ENCODE measurements at places on chromosomes 5 and 9.

DNA sequence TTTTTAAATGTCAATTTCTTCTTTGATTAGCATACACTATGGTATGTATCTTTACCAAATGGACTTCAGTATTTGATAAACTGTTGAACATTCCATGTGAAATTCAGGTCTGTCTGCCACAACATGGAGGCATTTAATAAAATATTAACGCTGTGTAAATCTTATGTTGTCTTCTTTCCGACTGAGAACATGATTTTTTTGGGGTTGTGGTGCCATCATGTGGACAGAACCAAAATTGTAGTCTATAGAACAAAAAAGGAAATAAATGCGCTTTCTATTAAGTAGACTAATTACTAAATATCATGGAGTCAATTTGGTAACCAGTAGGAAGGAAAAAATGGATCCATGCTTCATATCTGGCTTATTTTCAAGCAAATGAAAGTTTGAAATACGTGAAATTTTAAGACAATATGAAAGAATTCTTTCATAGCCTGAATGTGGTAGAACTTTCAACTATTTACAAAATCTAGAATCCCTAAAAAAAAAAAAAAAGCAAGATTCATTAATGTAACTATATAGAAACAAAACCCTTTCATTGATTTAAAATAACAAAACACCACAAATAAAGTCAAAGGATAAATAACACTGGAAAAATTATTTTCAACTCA is 2.8 kb upstream of the PLK2 start:
- no peak for DNase-seq

- no peak for DNase-seq
Observed at GRCh38 chr5:107418902-107419301, 251.8 kb downstream of the EFNA5 start.

DNA sequence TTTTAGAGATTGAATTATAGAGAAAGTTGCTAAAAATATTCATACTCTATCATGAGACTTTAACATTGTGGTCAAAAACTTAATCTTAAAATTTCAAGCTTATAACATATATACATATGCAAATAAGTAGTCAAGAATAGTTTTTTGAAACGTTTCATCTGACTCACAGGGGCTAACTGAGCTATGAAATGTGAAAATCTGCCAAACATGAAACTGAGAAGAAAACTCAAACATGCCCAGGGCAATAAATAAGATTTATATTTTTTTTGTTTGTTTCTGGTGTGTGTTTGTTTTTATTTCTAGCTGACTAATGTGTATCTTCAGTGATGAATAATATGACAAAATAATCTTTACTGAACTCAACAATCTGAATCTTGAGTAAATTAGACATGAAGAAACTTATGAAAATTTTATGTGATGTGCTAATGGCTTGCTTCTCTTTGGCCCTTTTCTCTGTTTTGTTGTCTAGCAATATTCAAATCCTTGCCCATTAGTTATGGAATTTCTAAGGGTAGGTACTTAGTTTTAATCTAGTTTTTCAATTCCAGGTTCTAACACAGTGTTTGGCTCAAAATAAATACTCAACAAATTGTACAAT is 99.9 kb downstream of the FAM174A start:
- no peak for DNase-seq

DNA sequence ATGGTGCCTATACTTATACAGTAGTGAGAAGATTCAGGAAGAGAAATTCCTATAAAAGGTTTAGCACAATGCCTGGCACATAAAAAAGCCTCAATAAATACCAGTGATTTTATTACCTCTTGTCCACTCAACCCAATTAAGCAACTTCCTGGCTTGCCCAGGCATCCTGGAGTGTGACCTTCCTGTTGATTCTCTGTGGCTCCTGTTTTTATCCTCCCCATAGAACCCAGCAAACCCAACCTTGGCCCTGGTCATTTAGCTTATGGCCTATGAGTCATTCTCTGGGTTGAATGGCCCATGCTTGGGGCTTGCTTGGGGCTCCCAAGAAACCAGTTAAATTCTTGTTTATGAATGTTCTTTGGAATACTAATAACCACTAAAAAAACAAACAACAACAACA is 21.4 kb upstream of the SPARC start:
- no peak for DNase-seq

DNA sequence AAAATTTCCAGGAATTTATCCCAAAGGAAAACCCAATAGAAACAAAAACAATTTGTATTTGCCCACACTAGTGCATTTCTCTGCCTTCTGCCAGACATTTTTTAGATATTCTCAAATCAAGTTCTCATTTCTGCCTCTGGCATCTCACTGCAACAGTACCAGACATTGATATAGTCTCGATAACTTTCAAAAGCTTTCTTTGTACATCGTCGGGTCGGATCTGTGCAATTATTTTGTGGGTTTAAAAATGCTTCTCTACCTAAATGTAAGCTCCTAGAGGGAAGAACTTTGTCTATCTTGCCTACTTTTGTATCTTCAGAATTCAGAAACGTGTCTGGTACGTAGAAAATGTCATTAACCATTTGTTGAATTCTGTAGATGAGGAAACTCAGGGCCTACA is 125.5 kb upstream of the LIFR start:
- no peak for DNase-seq

DNA sequence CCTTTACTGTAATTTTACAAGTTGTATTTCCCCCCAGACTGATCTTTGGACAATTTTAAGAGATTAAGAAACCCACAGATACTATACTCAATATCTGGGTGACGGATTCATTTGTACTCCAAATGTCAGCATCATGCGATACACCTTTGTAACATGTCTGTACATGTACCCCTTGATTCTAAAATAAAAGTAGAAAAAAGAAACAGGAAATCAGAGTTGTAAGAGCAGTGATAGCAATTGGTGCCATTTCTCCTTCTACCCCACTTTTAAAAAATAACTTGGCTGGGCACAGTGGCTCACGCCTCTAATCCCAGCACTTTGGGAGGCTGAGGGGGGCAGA is 116.9 kb downstream of the FGF1 start:
- DNase-seq: no peak

DNA sequence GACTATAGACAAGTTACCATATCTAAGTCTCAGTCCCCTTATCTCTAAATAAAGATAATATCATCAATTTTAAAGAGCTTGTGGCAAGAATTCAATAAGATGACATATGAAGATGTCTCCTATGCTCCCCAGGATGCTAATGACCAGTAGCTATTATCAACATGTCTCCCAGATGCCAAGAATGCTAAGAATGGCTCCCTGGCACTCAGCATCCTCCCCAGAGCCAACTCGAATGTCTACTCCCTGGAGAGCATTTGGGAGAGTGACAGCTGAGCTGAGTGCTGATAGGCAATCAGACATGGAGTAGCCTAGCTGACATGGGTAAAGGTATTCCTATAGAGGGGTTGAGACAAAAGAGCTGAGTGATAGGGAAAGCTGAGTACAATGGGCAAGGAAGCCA is 15.9 kb downstream of the P4HA2 start:
- no peak for DNase-seq

DNA sequence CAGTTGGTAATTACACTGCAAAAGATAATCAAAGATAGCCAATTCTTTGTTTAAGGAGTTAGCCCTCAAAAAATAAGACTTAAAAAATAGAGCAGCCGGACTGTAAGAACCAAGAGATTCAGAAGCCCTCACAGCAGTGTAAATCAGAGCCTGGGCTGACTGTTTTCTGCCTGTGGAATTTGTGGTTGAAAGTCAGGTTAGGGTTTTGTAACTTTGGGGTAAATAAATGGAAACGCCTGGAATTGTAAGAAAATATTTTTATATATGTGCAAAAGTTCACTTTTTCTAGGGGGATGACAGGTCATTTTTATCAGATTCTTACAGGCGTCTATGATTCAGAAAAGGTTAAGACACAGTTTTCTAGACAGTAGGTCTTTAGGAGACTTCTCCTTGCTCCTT is 35.6 kb downstream of the KLHL3 start:
- no peak for DNase-seq

- peak; percentile 20 for DNase-seq
Observed at GRCh38 chr5:180161420-180162303, 47.3 kb downstream of the RASGEF1C start.

DNA sequence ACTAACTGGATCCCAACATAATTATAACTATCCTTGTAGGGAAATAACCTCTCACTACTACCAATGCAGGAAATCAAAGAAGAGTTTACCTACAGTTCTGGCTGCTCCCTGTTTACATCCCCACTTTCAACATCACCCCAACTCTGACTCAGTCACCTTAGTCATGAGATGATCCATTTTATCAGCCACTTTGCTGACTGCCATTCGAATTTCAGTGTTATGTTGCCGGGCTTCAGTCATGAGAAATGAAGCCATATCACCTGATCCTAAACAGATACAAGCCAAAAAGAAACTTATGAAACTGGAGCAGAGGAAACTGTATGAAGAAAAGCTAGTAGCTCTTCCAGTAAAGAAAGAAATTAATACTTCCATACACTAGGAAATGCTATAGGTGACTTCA is 33.7 kb downstream of the SLC31A2 start:
- DNase-seq: no peak

DNA sequence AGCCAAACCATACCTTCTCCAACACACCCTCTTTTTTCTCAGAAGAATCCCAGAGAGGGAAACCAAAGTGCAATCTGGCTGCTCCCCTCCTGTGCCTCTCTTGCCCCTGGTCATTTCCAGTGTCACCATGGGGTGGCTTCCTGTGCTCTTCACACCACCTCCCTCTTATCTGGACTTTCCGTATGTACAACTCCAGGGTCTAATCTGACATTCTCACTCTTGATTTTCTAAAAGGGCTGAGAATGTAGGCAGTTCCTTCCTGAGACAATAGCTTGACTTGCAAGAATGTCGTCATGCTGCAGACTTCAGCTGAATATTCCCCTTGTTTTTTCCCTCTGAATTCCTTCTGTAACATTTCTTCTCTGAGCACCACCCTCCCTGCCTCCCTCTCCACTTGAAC is 110.2 kb downstream of the FBXL7 start:
- DNase-seq: no peak

- no peak for DNase-seq
Observed at GRCh38 chr9:91312717-91313325, 48.9 kb downstream of the AUH start.

- DNase-seq: no peak
Observed at GRCh38 chr9:93235300-93235960, 51.5 kb downstream of the WNK2 start.

DNA sequence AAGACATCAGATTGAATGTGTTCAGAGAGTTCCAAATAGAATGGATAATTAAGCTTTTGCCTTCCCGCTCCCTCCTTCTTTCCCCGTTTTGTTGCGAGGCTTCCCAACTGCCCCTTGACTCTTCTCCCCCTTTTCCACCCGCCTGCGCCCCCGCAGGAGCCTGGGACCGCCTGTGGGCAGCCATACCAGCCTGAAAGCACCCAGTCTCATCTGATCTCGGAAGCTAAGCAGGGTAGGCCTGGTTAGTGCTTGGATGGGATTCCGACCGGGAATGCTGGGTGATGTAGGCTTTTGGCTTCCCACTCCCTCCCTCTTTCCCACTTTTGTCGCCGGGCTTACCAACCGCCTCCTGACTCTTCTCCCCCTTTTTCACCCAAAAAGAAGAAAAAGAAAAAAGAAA is 6.8 kb upstream of the HSD17B4 start:
- no peak for DNase-seq

GRCh38 chr9:2234371-2234893 is 219.3 kb downstream of the SMARCA2 start:
- no peak for DNase-seq

- DNase-seq: no peak
Observed at GRCh38 chr9:136142859-136143214, 24.2 kb upstream of the TMEM250 start.

GRCh38 chr5:109319351-109319750 is 90.4 kb downstream of the PJA2 start:
- no peak for DNase-seq

GRCh38 chr9:90219548-90220118 is 423.0 kb downstream of the DIRAS2 start:
- DNase-seq: no peak

GRCh38 chr9:37377688-37378612 is 44.5 kb upstream of the GRHPR start:
- DNase-seq: no peak

DNA sequence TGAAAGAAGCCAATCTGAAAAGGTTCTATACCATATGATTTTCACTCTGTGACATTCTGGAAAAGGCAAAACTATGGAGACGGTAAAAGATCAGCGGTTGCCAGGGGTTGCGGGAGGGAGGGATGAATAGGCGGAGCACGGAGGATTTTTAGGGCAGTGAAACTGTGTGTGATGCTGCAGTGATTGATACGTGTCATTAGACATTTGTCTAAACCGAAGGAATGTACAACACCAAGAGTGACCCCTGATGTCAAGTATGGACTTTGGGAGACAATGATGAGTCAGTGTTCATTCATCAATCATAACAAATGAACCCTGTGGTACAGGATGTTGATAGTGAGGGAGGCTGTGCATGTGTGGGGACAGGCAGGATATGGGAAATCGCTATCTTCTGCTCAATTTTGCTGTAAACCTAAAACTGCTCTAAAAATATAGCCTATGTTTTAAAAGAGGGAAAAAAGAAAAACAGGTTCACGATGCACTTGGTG is 34.4 kb downstream of the ERGIC1 start:
- DNase-seq: no peak

- no peak for DNase-seq
Observed at GRCh38 chr9:27110181-27110580, 1.2 kb downstream of the TEK start.

GRCh38 chr5:57499262-57500050 is 16.8 kb upstream of the ACTBL2 start:
- no peak for DNase-seq

- no peak for DNase-seq
Observed at GRCh38 chr9:130864541-130864940, 29.5 kb downstream of the ABL1 start.

- DNase-seq: peak; percentile 32
Observed at GRCh38 chr5:143066556-143067281, 296.5 kb downstream of the ARHGAP26 start.

- DNase-seq: no peak
Observed at GRCh38 chr5:82301190-82301589, 23.0 kb upstream of the RPS23 start.

All from mucosa of descending colon (tissue), 3 donors.